NCI-H510A (cell line): ENCODE measurements at places on chromosomes 5 and 9.

DNA sequence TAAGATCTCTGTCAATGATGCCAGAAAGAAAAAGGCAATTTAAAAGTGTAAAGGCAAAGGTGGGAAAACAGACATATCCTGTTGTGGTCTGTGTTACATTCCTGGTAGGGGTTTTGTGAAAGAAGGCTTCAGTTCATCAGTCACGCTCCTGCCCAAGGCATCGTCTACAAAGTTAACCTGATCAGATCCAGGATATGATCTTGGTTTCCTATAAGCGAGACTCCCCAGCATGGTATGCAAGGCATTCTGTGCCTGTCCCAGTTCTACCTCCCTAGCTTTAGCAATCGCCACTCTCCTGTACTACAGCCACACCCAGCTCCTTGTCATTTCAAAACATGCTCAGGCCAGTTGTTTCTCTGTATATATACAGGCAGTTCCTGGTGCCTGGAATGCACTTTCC lies 58.0 kb upstream of the PTPN3 start:
- no peak for DNase-seq

DNA sequence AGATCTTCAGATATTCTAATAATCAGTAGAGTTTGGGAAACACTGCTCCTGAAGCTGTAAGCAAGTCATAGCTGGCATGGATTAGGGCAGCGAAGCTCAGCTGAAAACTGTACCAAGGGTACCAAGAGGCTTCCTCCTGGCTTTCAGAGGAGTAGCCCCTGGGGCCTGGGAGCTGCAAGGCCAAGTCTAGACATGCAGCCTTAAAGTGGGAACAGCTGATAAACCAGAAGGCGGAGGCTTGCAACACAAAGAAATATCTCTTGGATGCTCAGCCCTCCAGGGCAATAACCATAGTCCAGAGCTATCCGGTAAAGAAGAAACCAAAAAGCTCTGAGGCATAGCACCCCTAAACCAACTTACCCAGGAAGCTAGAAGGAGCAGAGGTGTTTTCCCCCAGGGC lies 51.5 kb downstream of the MRPS30 start:
- no peak for DNase-seq

GRCh38 chr9:111662576-111663300 lies 1.3 kb downstream of the GNG10 start:
- DNase-seq, result no peak

DNA sequence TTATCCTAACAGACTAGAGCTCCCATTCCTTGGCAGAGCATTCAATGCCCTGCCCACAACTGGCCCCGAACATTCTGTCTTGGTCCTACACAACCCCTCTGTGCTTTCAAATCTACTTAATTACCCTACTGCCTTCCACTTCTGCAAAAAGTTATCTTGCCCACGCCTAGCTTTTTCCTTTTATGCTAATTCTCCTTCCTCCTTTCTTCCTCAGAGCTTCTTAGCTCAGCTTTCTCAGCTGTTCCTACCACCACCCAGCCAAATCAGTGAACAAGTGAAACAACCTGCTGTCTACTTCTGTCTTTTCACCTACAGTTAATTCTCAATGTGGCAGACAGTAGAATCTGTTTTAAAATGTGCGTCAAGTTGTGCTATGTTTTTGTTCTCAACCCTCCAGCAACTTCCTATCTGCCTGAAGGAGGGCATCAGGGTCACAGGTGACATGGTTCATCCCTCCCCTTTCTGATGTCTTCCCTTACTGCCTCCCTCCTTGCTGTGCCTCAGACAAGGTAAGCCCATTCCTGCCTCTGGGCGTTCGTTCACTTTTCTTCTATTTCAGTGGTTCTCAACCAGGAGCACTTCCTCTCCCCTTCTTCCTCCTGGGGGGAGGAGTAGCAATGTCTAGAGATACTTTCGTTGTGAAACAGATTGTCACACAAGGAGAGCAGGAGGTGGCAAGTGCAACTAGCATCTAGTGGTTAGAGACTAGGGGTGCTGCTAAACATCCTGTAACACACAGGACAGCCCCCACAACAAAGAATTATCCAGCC lies 1.3 kb upstream of the REEP5 start:
- DNase-seq, result no peak

- no peak for DNase-seq
Observed at GRCh38 chr9:28714188-28714587, 1140.9 kb upstream of the C9orf72 start.

GRCh38 chr5:142874540-142874939 lies 104.4 kb downstream of the ARHGAP26 start:
- no peak for DNase-seq

GRCh38 chr5:7789567-7789966 lies 61.4 kb downstream of the CFAP90 start:
- no peak for DNase-seq

- DNase-seq, result no peak
Observed at GRCh38 chr5:947626-948471, 55.2 kb downstream of the TRIP13 start.

GRCh38 chr9:37486616-37487548 lies 1.1 kb downstream of the POLR1E start:
- no peak for DNase-seq

GRCh38 chr5:60724126-60724525 lies 24.2 kb upstream of the DEPDC1B start:
- DNase-seq, result no peak

DNA sequence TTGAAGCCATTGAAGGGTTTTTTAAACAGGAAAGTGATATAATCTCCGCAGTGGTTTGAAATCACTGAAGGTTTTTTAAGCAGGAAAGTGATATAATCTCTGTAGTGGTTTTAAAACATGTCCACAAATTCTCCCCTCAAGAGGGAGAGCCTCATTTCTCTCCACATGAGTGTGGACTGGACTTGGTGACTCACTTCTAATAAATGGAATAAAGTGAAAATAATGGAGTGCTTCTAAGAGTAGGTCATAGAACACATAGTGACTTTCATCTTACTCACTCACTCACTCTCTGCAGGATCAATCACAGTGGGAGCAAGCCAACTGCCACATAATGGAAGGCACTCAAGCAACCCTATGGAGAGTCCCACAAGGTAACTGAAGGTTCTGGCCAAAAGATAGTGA lies 12.0 kb downstream of the CTNNAL1 start:
- no peak for DNase-seq

DNA sequence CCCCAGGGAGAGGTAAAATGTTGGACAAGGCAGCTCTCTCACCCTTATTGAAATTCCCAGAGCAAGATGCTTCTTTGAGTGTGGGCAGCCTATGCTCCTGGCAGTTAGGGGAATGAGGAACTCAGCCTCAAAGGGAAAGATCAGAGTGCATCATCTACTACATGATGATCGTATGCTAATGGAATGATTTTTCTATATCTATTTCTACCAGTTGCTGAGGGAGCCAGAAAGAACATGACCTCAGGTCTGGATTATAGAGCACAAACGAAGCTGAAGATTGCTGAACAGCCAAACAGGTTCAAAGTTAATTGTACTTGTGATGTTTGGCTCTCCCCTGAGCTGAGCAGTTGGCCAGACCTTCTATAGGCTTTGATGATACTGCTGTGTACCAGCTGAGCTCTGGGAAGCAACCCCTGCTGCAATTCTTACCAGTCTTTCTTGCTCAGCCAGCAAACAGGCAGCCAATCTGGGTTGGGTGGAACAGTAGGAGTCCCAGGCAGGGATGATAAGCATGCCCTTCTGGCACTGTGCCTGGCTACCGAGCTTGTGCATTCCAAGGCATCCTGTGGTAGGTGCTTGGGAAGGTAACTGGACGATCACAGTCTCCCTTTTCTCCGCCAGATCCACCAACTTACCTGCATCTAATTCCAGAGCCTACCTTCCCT lies 10.3 kb upstream of the FBXL7 start:
- DNase-seq, result no peak

GRCh38 chr9:21252721-21253547 lies 13.1 kb upstream of the IFNA14 start:
- DNase-seq, result no peak

DNA sequence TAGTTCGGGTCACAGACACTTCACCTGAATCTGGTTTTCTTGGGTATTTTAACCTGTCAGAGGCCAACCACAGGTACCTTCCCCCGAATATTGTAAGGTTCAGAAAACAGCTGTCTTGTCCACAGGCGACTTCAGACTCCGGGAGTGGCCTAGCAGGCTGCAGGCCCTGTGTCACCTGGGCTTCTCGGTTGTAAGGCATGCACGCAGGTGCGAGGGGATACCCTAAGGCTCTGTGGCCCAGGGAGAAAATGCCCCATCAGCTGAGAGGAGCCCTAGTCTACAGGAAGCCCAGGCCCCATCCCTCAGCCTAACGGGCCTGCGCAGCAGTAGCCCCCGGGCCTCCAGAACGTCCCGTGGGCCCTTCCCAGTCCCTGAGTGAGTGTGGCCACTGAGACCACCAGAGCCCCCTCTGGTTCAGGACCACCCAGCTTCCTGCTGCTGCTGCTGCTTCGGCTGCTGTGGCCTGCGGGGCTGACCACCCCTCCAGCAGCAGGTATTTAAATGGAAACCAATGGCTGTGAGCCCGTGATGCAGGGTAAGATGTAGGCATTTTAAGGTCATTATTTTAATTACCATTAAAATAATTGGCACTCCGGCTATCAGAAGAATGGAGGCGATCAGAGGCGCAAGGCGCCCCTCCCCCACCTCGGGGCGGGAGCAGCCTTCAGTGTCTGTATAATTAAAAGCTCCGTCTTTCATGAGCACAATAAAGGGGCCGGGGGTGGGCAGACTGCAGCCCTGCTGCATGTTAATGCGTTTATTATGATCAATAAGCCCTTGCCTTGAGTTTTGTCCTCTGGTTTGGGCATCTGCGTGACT lies 65.4 kb downstream of the PSMB7 start:
- DNase-seq, result no peak

DNA sequence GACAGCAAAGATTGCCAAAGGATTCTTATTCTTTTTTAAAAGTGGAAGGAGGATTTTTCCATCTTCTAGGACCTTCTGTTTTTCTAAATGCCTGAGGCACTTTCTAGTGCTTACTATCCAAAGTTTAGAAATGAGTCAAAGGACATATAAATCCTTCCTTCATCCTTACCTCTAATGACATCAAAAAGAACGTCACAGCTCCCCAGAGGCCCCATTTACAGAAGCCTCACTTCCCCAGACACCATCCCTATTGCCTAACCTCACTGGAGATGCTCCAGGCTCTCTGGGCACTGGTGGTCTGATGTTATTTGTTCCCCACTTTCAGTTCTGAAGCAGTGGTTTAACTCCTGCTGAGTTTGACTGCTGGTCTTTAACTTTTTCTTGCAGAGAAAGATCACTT lies 504.3 kb downstream of the AGTPBP1 start:
- DNase-seq, result no peak

- DNase-seq, result no peak
Observed at GRCh38 chr9:130053109-130053503, 600 bp upstream of the GPR107 start.

- DNase-seq, result no peak
Observed at GRCh38 chr5:75051217-75051751, 1.1 kb downstream of the GCNT4 start.

- DNase-seq, result no peak
Observed at GRCh38 chr9:116027096-116027495, 126.5 kb upstream of the PAPPA start.

GRCh38 chr5:157327771-157328170 lies 61.8 kb downstream of the CYFIP2 start:
- DNase-seq, result no peak

DNA sequence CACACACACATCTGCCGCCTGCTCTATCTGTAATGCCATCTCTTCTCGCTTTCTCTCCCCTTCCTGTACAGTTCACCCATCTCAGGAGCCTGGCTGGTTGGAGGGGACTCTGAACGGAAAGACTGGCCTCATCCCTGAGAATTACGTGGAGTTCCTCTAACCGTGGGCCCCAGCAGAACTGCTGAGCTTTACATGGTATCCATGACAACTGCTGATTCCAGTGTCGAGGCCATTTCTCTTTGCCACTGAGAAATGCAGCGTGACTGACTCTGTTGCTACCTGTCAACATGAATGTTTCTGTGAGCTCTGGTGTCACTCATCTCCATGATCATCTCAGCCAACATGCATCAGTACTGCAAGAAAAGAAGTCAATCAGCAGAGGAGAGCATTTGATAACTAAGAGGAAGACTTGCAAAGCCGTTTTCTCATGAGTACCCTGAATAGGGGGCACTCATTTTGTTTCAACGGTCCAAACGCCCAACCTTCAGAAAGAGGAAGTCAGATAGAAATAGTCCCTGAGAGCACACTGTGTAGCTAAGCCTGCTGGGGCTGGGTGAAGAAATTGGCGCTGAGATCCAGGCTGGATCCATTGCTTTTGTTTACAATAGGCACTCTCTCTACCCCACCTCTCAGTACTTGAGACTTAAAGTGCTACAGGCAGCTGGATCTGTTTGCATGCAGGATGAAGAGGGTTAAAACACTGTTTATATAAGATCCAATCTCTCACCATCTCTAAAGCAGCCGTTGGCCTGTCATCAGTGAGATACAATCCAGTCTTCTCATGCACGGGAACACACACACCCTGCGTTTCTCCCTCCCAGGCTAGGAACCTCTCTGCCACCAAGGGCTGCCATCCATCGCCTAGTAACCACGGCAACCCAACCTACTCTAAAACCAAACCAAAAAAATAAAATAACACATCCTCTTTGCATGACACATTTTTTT lies 180.9 kb downstream of the NR3C1 start:
- DNase-seq, result peak; percentile 90

DNA sequence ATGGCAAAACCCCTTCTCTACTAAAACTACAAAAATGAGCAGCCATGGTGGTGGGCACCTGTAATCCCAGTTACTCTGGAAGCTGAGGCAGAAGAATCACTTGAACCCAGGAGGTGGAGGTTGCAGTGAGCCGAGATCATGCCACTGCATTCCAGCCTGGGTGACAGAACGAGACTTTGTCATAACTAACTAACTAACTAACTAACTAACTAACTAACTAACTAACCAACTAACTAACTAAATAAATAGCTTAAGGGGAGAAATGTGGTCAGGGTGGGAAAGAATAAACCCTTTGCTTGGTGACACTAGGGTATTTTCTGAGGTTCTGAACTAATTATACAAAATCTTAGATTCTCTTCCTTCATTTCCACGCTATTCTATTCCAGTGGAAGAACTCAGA lies 184.4 kb upstream of the MEF2C start:
- no peak for DNase-seq

DNA sequence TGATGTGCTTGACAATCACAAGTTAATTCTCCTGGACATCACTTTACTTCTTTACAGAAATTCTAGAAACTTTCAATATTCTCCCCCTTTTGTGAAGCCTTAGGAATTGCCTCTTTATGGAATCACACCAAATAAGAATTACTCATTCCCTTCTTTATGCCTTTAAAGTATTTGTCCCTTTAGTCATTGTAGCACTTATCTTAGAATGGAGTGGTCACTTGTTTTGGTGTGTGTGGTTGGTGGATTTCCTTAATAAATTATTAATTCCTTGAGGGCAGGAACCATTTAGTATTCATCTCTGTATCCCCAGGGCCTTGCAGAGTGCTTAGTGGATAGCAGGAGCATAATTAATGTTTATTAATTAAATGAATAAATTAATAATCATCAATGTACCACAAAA lies 307.0 kb downstream of the ARRDC3 start:
- no peak for DNase-seq

- DNase-seq, result no peak
Observed at GRCh38 chr9:116345817-116346216, 192.2 kb downstream of the PAPPA start.
